ENCODE measurements at places on chromosomes 1 and 21.

- DNase-seq = no peak
Observed at GRCh38 chr1:14577261-14577660, 21.2 kb upstream of the KAZN start.

DNA sequence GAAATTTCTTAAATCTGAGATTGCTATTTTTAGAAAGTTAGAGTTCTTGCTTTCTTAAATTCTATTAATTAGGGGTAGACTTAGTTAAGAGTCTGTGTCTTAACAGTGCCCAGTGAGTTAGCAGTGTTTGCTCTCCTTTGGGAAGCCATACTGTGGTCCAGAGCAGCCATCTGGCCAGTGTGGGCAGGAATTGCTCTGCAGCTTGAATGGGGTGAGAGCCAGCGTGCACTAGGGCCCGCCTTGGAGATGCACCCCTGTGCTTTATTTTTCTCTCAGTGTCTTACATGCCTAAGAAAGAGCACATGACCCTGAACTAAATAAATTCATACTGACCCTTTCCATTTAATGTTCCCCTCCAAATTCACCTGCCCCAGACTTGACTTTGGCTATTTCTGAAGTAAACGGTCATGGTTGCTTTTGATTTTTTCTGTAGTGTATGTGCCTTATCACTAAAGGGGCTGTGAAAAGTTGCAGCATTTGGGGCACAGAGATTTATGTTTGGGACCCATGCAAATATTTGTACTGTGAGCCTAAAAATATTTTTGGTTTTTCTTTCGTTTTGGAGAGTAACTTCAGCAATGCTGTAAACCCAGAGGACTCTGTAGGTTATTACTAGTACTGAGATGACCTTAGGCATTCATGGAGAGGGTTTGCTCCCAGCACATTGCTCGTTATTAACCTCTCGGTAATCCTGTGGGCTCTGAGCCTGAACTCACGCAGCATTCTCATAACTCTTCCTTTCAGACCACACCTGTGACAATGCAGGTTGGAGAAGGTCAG lies 21.3 kb upstream of the KCNQ4 start:
- DNase-seq = no peak

- no peak for DNase-seq
Observed at GRCh38 chr1:169604781-169605560, 18.7 kb upstream of the F5 start.

- no peak for DNase-seq
Observed at GRCh38 chr1:216523449-216524190, 100.4 kb upstream of the USH2A start.

- no peak for DNase-seq
Observed at GRCh38 chr1:18326211-18326897, 154.4 kb upstream of the KLHDC7A start.

- no peak for DNase-seq
Observed at GRCh38 chr1:158053276-158053675, 59.8 kb downstream of the KIRREL1 start.

DNA sequence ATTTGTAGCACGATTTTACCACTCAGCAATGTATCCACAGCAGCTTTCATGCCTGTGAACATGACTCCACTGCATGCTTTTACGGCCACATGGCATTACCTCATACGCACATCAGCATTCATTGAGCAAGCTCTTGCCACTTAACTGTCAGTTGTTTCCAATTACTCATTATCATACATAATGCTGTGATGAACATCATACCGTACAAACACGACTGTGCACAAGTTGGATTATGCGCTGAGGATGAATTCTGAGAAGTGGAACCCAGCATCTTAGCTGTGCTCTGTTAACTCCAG lies 9.6 kb downstream of the UMODL1 start:
- DNase-seq = peak; percentile 45

GRCh38 chr21:28250946-28251345 lies 741.7 kb downstream of the LTN1 start:
- no peak for DNase-seq

DNA sequence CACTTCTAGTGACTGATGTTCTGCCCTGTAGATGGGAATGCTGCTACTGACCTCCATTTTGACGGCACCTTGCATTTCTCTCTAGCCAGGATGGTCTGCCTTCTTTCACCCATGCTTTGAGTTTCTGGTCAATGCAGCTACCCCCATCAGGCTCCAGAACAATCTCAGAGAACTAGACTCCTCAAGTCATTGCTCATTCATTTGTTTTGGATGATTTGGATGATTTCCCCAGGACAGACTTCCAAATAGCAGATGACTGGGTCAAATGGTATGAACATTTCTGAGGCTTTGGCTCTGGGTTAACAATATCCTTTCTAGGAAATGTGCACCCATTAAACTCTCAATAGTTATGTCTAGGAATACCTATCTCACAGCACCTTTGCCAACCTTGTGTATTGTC lies 63.9 kb downstream of the CSMD2 start:
- DNase-seq = no peak

GRCh38 chr1:168709405-168710363 lies 19.3 kb downstream of the DPT start:
- DNase-seq = peak; percentile 88

GRCh38 chr1:217673387-217673786 lies 42.2 kb downstream of the SPATA17 start:
- DNase-seq = no peak

- DNase-seq = no peak
Observed at GRCh38 chr1:15676010-15676409, 8.1 kb upstream of the PLEKHM2 start.

GRCh38 chr1:38489844-38490270 lies 369.7 kb downstream of the RRAGC start:
- peak; percentile 9 for DNase-seq

DNA sequence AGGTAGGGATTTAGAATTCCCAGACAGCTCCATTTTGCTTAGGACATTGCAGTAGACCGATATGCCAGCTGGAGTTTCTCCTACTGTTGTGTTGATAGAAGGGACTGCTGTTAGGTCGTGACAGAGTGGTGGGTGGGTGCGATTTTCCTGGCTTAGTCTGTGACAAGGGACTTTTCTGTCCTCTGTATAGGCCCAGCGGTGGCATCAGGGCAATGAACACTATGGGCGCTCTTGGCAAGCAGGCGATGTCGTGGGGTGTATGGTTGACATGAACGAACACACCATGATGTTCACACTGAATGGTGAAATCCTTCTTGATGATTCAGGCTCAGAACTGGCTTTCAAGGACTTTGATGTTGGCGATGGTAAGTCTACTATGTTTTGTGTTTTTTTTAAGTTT lies 321.8 kb downstream of the ZP4 start:
- no peak for DNase-seq
